ENCODE measurements at places on chromosomes 1 and 21. TPM values are rescaled to one million over a fixed set of nuclear protein-coding genes. Genes with fewer than 3 reads are reported as not detected.
A peak's percentile ranks its signal among the peaks of the same experiment; 100 is the strongest.

DNA sequence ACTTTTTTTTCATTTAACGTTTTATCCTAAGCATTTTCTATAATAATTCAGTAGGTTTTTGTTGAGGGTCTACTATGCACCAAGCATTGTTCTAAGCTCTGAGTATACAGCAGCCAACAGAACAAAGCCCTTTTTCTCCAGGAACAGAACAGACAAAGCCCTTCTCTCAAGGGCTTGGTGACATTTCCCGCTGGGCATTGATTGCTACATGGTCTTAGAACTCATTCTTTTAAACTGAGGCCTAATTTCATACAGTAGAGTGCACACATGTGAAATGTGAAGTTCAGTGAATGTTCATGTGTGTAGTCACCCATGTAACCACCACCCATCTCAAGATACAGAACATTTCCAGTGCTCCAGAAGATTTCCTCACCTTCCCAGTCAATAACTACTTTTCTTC is 15.2 kb upstream of the PDIK1L start:
- no peak for DNase-seq

- no peak for DNase-seq
Observed at GRCh38 chr1:12640237-12640957, 3.5 kb upstream of the AADACL4 start.

- no peak for DNase-seq
Observed at GRCh38 chr21:18940791-18941190, 537.2 kb upstream of the TMPRSS15 start.

Gene TLCD4
- total RNA-seq = 18.2 TPM

GRCh38 chr1:48661726-48662463 is 114.8 kb downstream of the BEND5 start:
- no peak for DNase-seq

DNA sequence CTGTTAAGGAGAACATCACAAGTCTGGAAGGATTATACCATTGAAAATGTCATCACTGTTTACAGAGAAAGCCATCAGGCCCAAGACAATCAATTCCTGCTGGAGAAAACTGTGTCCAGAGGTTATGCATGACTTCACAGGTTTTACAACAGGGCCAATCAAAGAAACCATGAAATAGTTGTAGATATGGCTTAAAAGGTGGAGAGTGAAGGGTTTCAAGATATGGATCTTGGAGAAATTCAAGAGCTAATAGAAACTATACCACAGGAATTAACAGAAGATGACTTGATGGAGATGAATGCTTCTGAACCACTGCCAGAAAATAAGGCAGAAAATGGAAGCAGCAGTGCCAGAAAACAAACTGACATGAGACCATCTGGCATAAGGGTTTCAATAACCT is 30.2 kb downstream of the USP1 start:
- DNase-seq = no peak

GRCh38 chr1:86214605-86215004 is 58.0 kb upstream of the COL24A1 start:
- DNase-seq = no peak

DNA sequence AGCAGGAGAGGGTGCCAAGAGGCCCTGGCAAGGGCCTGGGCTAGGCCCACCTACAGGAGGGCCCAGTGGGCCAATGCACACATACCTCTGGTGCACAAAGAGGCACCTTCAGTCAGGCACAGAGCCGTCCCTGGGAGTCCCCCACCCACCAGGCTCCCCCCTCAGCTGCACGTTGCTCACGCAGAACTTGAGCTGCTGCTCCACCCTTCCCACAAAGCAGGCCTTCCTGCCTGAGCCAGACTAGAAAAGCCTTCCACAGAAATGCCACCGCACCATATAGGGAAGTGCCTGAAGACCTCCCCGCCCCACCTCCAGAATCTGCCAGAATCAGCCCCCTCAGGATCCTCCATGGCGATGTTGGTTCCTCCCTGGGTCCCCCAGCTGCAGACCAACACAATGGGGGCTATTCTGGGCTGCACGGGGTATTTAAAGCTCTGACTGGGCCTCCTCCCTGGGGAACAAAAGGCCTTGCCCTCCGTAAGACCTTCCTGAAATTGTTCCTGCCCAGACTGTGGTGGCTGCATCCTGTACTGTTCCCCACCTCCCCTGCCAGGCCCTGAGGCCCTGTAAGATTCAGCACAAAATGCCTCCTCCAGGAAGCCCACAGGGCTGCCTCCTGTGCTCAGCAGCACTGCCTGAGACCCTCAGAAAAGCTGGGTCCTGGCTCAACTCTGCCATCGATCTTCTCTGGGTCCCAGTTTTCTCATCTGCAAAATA is 27.2 kb downstream of the HSPG2 start:
- DNase-seq = peak; percentile 84

Measured in ureter (tissue), 1 donor.